PC-9 (cell line): ENCODE measurements at places on chromosomes 6 and 20. TPM values are rescaled to one million over a fixed set of nuclear protein-coding genes. Genes with fewer than 3 reads are reported as not detected.

GRCh38 chr6:146331013-146331412 is 212.6 kb upstream of the RAB32 start:
- DNase-seq, result no peak

DNA sequence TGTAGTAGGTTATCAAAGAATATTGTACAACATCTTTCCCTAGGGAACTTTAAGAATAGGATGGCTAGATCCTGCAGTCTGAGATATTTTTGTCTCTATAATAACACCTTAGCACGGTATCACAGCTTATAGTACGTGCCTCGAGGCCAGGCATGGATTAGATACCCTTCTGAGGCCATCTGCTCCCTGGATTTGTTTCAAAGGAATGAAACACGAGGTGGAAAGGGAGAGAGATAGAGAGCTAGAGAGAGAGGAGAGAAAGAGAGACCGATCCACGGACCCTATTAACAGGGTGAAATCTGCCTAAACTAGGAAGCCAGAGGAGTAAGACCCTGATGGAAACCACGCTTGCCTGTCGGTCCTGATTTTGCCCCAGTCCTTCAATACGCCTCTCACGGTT is 92.5 kb downstream of the CD83 start:
- DNase-seq, result no peak

DNA sequence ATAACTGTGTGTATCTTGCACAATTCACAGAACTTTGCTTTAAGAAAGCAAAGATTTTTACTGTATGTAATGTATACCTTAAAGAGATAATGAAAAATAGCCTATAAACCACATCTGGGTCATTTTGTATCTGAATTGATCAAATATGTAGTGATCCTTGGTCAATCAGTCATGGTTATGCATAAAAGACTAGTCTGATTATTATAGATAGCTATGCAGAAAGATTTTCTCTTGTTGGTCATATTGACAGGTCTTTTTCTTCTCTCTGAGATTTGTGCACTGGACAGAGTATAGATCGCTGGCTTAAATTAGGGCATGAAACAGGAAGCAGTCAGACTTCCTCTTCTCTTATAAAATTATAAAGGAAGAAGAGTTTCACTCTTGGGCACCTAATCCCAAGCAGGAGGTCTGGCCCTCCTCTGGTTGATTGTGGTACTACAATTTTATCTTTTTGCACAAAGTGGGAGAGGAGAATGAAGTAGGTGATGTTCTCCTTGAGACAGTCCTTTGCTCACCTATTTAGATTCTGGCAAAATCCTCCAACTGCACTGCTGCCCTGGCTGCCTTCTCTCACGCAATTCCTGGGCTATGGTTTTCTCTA is 380.9 kb upstream of the RGS17 start:
- no peak for DNase-seq

DNA sequence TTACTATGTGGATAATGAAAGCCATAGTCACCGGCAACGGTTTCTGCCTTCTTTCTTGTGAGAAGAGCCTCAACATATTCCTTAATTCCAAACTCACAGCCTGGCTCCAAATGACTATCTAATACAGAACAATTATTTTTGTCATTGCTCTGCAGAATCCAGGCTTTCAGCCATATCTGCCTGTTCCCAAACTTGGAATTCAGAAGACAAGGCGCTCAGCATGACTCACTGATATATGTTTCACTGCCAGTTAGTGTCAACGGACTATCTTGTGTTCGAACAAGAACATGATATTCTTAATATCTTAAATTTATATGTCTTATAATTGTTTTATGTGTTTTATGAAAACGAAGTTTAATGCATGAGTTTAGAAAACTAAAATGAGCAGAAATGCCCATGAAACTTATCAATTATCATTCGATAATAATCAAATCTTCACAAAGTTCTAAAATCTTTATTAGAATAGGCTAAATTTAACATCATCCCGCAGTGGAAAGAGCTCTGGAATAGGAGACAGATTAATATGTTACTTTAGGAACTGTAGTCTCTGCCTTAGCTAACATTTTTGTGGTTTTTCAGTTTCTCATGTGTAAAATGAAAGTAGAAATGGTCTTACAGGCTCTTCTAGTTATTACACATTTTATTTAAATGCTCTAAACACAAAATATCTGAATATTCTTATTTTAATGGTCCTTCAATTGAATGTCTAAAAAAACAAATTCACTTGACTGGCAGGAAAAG is 669.3 kb upstream of the GJE1 start:
- no peak for DNase-seq

GRCh38 chr6:55034752-55035151 is 139.6 kb upstream of the HCRTR2 start:
- DNase-seq, result no peak

- no peak for DNase-seq
Observed at GRCh38 chr6:37653933-37654565, 43.6 kb downstream of the MDGA1 start.

GRCh38 chr6:35441642-35442041 is 10.5 kb upstream of the FANCE start:
- DNase-seq, result no peak

CLIC1 gene
- total RNA-seq, result 546 and 599 TPM in 2 replicates

LY6G5B gene
- 20.9 and 24.0 TPM in 2 replicates for total RNA-seq

TSHZ2 gene
- not detected in 2 replicates for total RNA-seq

FAM209A gene
- not detected in 2 replicates for total RNA-seq

RWDD2A gene
- total RNA-seq, result 1.8 and 2.1 TPM in 2 replicates
